Central memory CD8-positive, alpha-beta T cell (primary cell): ENCODE measurements at places on chromosomes 2 and 18.

- DNase-seq = no peak
- H3K27ac ChIP-seq = no peak overlapping the region
- no peaks in the 10 kb centered on the region for H3K4me1 ChIP-seq
- H3K4me3 ChIP-seq = no peak overlapping the region
- H3K36me3 ChIP-seq = no peaks in the 10 kb centered on the region
Observed at GRCh38 chr2:31222071-31222470, 4.8 kb upstream of the CAPN14 start.

DNA sequence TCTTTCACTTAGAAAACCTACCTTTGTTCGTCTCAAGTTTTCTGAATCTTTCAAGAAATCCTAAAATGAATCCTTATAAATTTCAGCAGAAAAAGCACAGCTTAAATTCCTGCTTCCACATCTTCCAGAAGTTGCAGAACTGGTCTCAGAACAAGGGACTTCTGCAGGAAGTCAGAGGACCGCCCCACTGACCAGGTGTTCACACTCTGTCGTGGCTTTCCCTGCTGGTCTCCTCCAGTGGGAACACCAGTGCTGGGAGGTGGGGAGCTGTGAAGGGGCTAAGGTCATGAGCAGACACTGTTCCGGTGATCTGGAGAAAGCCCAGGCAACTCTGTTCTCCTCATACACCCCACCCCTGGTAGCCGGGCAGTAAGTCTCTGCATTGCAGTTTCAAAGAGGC is 3.5 kb downstream of the FAM110C start:
- no peak overlapping the region for H3K27ac ChIP-seq
- H3K27me3 ChIP-seq = peaks cover 63% of the 10 kb centered on the region
- DNase-seq = no peak
- H3K4me1 ChIP-seq = peaks cover 18% of the 10 kb centered on the region
- H3K36me3 ChIP-seq = peaks cover 4% of the 10 kb centered on the region

- DNase-seq = no peak
- H3K4me3 ChIP-seq = no peak overlapping the region
- H3K36me3 ChIP-seq = no peaks in the 10 kb centered on the region
Observed at GRCh38 chr2:155363349-155363888, 664.9 kb downstream of the KCNJ3 start.

- no peak for DNase-seq
- no peak overlapping the region for H3K27ac ChIP-seq
- H3K36me3 ChIP-seq = no peaks in the 10 kb centered on the region
- H3K4me3 ChIP-seq = no peak overlapping the region
Observed at GRCh38 chr2:226355600-226355999, 444.0 kb downstream of the IRS1 start.

GRCh38 chr2:120403261-120403660 is 57.3 kb downstream of the INHBB start:
- no peak overlapping the region for H3K4me3 ChIP-seq
- peaks cover 34% of the 10 kb centered on the region for H3K27me3 ChIP-seq
- no peak for DNase-seq
- no peak overlapping the region for H3K27ac ChIP-seq

GRCh38 chr2:134248913-134249312 is 5.0 kb upstream of the MGAT5 start:
- no peak overlapping the region for H3K4me3 ChIP-seq
- no peak overlapping the region for H3K27ac ChIP-seq
- no peaks in the 10 kb centered on the region for H3K27me3 ChIP-seq
- peaks cover 4% of the 10 kb centered on the region for H3K36me3 ChIP-seq

DNA sequence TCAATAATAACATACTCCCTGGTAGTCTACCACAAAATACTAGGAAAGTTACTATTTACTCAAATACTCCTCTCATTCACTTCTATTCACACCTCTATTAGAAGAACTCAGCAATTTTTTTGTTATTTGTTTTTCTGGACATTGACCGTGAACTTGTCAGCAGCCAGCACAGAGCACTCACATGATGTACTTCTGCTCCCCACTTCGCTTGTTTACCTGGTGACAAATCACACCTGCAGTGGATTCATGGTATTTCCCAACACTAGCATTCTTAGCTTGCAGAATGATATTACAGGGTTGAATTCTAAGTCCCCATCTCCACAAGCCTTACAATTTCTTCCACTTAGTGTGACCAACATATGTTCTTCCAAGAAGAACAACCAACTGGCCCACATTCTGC is 238.2 kb downstream of the SATB2 start:
- DNase-seq = no peak
- H3K36me3 ChIP-seq = no peaks in the 10 kb centered on the region
- no peaks in the 10 kb centered on the region for H3K27me3 ChIP-seq
- H3K4me3 ChIP-seq = no peak overlapping the region
- no peaks in the 10 kb centered on the region for H3K4me1 ChIP-seq
